ENCODE measurements at places on chromosomes 7 and 10.
A peak's percentile ranks its signal among the peaks of the same experiment; 100 is the strongest.

DNA sequence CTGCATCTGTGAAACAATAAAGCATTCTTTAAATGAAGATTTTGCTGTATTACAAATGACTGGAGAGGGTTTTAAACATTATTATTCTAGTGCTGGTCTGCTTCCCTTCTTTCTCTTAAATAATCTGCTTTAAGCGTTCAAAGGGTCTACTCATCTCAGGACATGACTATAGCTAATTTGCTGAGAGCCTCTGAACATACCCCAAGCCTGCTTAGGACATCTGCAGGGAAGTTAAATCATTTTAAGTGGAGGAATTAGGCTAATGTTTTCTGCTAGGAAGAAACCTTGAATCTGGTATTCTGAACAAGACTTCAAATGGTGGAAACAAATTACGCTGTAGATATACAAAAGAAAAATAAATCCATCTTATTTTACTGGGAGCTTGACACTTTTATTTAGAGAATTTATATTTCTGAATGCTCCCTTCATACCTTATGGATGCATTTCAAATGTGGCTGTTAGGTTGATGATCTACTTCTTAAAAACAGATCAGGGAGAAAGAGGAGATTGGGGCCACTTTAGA is 124.4 kb upstream of the ITGB1 start:
- DNase-seq, result no peak

GRCh38 chr7:43648473-43649406 is 65.8 kb downstream of the STK17A start:
- no peak for DNase-seq

- DNase-seq, result no peak
These were observed 396.4 kb upstream of the STEAP1 start for GRCh38 chr7:89757910-89758309.

GRCh38 chr10:48683868-48684267 is 805 bp upstream of the WDFY4 start:
- no peak for DNase-seq

- DNase-seq, result no peak
These were observed 1.8 kb downstream of the INSYN2A start for GRCh38 chr10:127194599-127194998.

- peak; percentile 15 for DNase-seq
These were observed 828.8 kb upstream of the MBL2 start for GRCh38 chr10:53601260-53601875.

- DNase-seq, result peak; percentile 96
These were observed 29.5 kb upstream of the ARHGAP22 start for GRCh38 chr10:48634198-48634983.

DNA sequence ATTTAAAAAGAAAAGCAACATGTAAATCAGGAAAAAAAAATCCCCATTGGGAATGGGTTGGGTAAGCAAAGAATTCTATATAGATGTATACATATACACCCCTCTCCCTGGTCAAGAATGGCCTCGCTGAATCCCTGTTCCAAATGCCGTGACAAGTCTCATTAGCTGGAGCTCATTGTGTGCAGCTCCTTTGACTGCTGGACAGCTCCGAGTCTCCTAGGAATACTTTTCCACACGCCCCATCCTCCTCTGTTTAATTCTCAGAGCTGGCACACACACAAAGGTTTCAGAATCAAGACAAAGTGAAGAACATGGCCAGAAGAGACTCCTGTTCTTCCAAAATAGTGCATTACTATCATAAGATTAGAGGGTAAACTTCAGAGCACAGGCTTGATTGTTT is 130.9 kb upstream of the MKLN1 start:
- no peak for DNase-seq
